ENCODE measurements at places on chromosomes 16 and 17.

DNA sequence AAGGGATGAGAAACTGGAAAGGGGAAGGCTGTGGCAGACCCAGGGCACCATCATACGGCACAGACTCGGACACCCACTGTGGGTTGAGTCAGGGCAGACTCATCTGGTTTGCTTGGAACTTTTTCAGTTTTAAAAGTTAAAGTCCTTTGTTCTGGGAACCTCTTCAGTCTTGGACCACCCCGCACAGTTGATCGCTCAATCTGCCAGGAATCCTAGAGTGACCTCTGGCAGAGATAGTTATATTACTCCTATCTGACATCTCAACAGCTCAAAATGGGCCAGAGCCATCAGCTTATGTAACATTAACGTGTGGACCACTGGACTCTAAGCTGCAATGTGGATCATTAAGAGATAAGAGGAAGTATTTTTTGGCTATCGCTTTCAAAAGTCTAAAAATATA is 164.3 kb downstream of the ABCA8 start:
- no peak for DNase-seq

- peak; percentile 64 for DNase-seq
Measured at GRCh38 chr16:14324581-14324980, 253.5 kb downstream of the MRTFB start.

- DNase-seq = peak; percentile 54
Measured at GRCh38 chr16:1309888-1310831, 724 bp downstream of the UBE2I start.

DNA sequence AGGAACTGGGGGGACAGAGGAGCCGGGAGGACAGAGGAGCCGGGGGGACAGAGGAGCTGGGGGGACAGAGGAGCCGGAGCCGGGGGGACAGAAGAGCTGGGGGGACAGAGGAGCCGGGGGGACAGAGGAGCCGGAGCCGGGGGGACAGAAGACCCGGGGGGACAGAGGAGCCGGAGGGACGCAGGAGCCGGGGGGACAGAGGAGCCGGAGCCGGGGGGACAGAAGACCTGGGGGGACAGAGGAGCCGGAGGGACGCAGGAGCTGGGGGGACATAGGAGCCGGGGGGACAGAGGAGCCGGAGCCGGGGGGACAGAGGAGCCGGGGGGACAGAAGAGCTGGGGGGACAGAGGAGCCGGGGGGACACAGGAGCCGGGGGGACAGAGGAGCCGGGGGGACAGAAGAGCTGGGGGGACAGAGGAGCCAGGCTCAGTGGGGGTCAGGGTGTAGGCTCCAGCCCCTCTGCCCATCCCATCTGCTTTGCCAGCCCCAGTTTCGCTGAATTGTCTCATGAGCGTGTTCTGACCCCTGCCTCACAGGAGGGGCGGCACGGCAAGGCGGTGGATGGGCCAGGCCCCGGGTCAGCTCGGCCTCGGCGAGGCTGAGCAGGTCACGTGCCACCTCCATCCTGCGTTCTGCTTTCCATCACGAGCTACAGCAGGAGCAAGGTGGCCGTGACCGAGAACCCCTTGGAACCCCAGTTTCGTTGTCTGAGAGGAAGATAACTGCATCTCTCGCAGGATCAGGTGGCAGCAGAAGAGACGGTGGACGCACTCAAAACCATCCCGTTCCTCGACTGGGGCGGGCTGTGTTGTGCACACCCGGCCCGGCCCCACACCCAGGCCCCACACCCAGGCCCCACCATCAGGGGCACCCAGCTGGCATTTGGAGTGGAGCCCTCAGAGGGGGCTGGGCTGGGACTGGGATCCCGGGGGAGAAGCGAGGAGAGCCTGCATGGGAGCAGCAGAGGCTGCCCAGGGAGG is 26.1 kb upstream of the CBFA2T3 start:
- DNase-seq = no peak

DNA sequence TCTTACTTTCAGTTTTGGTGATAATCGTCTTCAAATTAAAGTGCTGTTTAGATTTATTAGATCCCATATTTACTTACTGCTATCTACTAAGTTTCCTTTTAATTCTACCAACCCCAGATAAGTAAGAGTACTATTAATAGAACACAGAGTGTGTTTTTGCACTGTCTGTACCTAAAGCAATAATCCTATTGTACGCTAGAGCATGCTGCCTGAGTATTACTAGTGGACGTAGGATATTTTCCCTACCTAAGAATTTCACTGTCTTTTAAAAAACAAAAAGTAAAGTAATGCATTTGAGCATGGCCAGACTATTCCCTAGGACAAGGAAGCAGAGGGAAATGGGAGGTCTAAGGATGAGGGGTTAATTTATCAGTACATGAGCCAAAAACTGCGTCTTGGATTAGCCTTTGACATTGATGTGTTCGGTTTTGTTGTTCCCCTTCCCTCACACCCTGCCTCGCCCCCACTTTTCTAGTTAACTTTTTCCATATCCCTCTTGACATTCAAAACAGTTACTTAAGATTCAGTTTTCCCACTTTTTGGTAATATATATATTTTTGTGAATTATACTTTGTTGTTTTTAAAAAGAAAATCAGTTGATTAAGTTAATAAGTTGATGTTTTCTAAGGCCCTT is 56.8 kb downstream of the HLF start:
- DNase-seq = no peak

DNA sequence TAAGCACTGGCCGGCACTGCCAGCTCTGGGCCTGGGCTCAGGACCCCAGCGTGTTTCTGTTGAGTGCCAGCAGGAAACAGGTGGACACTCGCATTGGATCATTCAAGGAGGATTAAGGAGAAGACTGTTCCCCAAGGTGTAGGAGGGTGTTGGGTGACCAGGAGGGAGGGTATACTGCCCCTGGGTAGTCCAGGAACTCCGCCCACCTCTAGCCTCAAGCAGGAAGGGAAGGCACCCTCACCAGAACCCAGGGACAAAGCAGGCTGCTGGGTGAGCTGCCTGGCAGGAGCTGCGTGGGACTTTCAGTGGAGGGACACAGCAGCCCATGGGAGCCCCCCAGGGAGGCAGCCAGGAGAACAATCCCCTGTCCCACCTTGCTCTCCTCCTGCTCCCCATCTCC is 7.7 kb upstream of the RAB37 start:
- no peak for DNase-seq

GRCh38 chr16:23506606-23506994 is 3.7 kb downstream of the GGA2 start:
- no peak for DNase-seq

GRCh38 chr17:10119203-10120108 is 79.0 kb downstream of the GAS7 start:
- DNase-seq = no peak

DNA sequence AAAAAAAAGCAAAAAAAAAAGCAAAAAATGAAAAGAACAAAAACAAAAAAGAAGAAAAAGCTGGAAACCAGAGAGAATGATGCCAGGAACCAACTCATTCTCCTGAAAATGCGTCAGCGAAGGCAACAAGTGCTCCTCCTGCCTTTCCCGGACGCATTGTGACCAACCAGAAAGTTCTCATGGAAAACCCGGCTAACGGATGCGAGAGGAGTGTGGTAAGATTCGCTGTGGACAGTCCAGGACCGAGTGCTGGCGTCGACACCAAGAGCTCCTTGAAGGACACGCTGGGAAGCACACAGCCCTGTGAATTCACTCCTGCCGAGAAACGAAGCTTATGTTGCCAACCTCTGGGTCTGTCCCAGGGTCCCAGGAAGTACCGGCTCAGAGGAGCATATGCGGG is 43.4 kb downstream of the METRNL start:
- peak; percentile 34 for DNase-seq

- DNase-seq = no peak
Measured at GRCh38 chr16:56108056-56108471, 83.2 kb upstream of the GNAO1 start.

- peak; percentile 34 for DNase-seq
Measured at GRCh38 chr17:15659663-15660062, 24.4 kb downstream of the TRIM16 start.

- DNase-seq = peak; percentile 50
Measured at GRCh38 chr17:35117984-35118383, 1.7 kb downstream of the RAD51D start.

GRCh38 chr16:1917056-1917664 is 1.1 kb downstream of the HS3ST6 start:
- no peak for DNase-seq

DNA sequence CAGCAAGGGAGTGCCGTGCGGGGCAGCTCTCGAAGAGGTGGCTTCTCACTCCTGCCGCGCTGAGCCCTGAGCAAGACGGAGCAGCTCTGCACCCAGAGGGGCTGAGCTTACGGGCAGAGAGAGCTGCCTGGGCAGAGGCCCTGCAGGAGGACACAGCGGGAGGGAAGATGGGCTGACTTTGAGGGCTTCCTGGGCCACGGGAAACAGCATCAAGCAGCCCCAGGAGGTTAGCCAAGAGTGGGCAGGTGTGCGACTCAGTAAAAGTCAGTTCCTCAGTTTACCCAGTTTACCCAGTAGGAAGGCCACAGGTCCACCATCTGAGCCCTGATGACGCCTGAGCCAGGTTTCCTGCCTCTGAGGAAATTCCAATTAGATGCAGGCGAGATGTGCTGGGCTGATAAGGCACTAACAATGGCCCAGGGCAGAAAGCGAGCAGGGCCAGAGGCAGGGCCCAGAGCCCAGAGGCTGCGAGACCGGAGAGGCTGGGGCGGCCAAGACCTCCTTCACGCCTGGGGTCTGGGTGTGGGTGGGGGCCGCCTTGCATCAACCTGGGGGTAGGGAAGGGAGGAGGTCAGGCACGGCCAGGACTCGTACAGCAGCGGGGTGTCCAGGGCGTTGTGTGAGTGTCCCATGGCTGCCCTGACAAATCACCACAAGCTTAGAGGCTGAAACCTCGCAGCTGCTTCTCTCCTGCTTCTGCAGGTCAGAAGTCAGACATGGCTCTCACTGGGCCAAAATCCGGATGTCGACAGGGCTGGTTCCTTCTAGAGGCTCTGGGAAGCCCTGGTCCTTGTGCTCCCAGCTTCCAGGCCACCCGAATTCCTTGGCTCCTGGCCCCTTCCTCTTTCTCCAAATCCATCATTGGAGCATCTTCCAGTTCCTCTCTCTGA is 32.0 kb upstream of the CIBAR2 start:
- peak; percentile 56 for DNase-seq

GRCh38 chr17:42895185-42895555 is 5.4 kb upstream of the G6PC1 start:
- DNase-seq = peak; percentile 86

- no peak for DNase-seq
Measured at GRCh38 chr16:47175152-47175551, 31.4 kb upstream of the NETO2 start.

GRCh38 chr17:82848022-82848592 is 8.3 kb upstream of the ZNF750 start:
- DNase-seq = peak; percentile 74

- peak; percentile 72 for DNase-seq
Measured at GRCh38 chr17:82097184-82097918, 685 bp downstream of the FASN start.

- DNase-seq = no peak
Measured at GRCh38 chr16:49756775-49757558, 98.9 kb downstream of the ZNF423 start.

GRCh38 chr17:61422869-61423268 is 23.2 kb downstream of the TBX2 start:
- DNase-seq = no peak

- no peak for DNase-seq
Measured at GRCh38 chr17:17513626-17514025, 17.4 kb upstream of the RASD1 start.

GRCh38 chr17:58184986-58185761 is 7.4 kb upstream of the EPX start:
- DNase-seq = no peak

- no peak for DNase-seq
Measured at GRCh38 chr17:80461528-80462160, 14.8 kb downstream of the NPTX1 start.

- no peak for DNase-seq
Measured at GRCh38 chr17:31486351-31487062, 95.0 kb downstream of the RAB11FIP4 start.

DNA sequence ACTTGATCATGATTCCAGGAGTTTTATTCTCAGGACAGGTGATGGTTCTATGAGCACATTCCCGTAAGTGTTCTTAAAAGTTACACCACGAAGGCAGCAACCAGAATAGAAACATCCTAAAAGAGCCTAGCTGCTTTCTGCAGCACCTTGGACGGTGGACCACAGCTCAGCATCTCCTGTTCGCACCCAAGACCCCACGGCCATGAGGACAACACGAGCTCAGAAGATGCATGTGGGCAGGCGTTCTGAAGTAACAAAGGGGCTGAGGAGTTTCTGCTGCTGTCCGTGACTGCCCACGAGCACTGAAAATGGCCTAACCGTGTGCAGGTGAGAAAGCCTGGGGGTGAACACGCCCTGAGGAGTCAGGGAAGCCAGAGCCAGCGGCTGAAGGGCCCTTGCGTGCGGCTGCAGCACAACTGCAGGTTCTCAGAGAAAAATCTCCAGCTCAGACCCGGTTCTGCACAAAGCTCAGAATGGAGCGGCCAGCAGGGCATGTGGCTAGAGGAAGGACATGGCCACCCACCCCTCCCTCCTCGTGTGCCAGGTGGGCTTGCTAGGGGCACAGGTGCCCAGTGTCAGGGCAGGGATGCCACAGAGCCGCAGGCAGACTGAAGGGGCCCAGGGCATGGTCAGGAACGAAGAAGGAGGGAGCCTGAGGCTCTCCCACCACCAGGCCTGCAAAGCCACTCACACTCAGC is 10.8 kb upstream of the C16orf95 start:
- DNase-seq = no peak

DNA sequence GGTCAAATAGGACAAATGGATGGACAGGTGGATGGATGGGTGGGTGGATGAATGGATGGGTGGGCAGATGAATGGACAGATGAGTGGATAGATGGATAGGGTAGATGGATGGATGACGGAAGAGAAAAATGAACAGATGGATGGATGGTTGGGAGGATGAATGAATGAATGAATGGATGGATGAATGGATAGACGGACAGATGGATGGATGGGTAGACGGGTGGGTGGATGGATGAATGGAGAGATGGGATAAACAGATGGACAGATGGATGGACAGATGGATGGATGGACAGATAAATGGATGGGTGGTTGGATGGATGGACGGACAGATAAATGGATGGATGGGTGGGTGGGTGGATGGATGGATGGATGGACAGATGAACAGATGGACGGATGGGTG is 232.8 kb downstream of the GRIN2A start:
- DNase-seq = no peak

Measured in EH (cell line).